Spleen (tissue), 13 donors: ENCODE measurements at places on chromosomes 11 and 22. TPM values are rescaled to one million over a fixed set of nuclear protein-coding genes. Genes with fewer than 3 reads are reported as not detected.

GRCh38 chr22:41048791-41049717 lies 43.3 kb upstream of the EP300 start:
- H3K27ac ChIP-seq = peak overlapping the region; percentile 50
- H3K4me1 ChIP-seq = no peaks in the 10 kb centered on the region
- DNase-seq = peak; percentile 76
- H3K4me3 ChIP-seq = peak overlapping the region; percentile 27
- H3K36me3 ChIP-seq = no peaks in the 10 kb centered on the region
- no peaks in the 10 kb centered on the region for H3K27me3 ChIP-seq

DNA sequence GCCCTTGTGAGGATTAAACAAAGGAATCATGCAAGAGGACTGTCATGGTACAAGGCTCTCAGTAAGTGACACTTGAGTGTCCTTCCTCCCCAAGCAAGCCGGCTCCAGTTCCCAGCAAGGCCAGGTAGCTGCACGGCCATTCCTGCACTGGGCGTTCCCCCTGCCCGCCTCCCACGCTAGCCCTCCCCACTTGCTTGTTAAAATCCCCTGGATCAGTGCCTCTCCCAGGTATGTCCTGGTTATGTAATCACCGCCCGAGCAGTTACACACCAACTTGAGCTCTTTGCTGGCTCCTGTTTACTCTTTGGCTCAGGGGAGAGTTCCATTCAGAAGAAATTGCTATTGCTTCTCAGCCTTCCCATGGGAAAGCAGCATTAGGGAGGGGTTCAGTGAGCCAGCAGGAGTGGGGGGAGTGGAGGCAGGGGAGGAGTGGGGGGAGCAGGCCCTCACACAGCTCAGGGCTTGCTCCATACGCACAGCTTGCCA lies 19.4 kb upstream of the MYEOV start:
- no peaks in the 10 kb centered on the region for H3K4me1 ChIP-seq
- no peak overlapping the region for H3K27ac ChIP-seq
- H3K27me3 ChIP-seq = no peaks in the 10 kb centered on the region
- H3K36me3 ChIP-seq = no peaks in the 10 kb centered on the region

GRCh38 chr11:79931692-79932091 lies 490.9 kb upstream of the TENM4 start:
- H3K4me3 ChIP-seq = no peak overlapping the region
- DNase-seq = no peak
- no peaks in the 10 kb centered on the region for H3K36me3 ChIP-seq
- H3K27me3 ChIP-seq = no peaks in the 10 kb centered on the region

DNA sequence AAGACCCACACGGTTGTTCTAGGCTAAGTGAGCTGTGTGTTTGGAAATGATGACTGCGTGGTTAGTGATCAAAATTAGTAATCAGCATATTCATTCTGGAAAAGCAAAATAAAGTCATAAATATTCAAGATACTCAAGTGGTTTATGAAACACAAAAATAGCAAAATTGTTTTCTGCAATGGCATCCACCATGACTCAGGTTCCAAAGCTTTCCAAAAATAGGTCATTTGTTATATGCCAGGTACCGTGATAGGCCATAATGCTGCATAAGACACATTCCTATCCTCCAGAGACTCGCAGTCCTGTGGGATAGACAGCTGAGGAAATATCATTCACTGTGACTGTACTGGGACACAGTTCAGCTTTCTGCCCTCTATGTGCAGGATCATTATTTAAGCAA lies 2.4 kb upstream of the ATL3 start:
- H3K4me1 ChIP-seq = peaks cover 29% of the 10 kb centered on the region
- DNase-seq = no peak
- no peak overlapping the region for H3K27ac ChIP-seq

- DNase-seq = no peak
- H3K4me3 ChIP-seq = no peak overlapping the region
- no peak overlapping the region for H3K27ac ChIP-seq
- no peaks in the 10 kb centered on the region for H3K4me1 ChIP-seq
- H3K36me3 ChIP-seq = no peaks in the 10 kb centered on the region
These were observed 13.4 kb downstream of the ABTB2 start for GRCh38 chr11:34344410-34344767.

CD3G gene
- 26.3 TPM for total RNA-seq

NLRP6 gene
- 10.2 TPM for total RNA-seq

CRYBB1 gene
- total RNA-seq = 0.34 TPM

RPLP2 gene
- total RNA-seq = 2,309 TPM

DNA sequence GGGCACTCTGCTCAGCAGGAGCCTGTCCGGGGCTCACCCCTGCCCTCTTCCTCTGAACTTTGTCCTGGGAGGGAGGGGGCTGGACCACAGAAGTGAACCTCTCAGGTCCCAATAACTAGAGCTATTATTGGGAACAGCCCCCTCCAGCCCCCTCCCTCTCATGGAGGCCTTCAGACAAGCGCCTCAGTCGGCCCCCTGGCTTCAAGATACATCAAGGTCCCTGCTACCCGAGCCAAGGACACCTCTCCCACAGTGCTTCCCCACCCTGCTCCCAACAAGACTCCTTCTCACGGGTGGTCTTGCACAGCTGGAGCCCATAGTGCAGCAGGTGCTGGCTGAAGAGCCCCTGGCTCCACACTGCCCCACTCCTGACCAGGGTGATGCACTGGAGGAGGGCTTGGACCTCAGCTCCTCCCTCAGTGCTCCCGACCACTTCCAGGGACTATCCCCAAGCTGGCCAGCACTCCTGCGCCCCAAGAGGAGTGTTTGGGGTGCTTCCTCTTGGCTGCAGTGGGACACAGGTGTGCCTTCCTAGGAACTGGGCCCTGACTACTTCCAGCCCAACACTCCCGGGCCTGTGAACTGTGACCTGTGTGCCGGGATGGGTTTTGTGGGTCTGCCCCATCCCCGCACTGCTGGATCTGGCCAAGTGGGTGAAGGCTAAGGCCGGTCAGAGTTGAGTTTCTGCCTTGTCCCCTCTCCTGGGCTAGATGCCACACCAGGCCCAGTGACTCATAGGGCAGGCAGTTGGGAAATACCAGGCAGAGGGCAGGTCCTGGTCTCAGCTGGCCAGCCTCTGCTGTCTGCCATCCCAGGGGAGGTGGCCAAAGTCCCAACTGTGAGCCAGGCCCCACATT lies 2.2 kb downstream of the PNPLA2 start:
- peaks cover 35% of the 10 kb centered on the region for H3K36me3 ChIP-seq
- H3K27ac ChIP-seq = peak overlapping the region; percentile 100
- no peaks in the 10 kb centered on the region for H3K27me3 ChIP-seq
- peaks cover 16% of the 10 kb centered on the region for H3K4me1 ChIP-seq

FAM180B gene
- not detected for total RNA-seq

NF2 gene
- 31.5 TPM for total RNA-seq

ELMOD1 gene
- total RNA-seq = not detected

- H3K27ac ChIP-seq = no peak overlapping the region
These were observed 110.1 kb upstream of the ANO5 start for GRCh38 chr11:22082788-22083187.

GRCh38 chr22:25845985-25846745 lies 104.2 kb downstream of the MYO18B start:
- no peak overlapping the region for H3K4me3 ChIP-seq
- no peaks in the 10 kb centered on the region for H3K36me3 ChIP-seq
- no peaks in the 10 kb centered on the region for H3K27me3 ChIP-seq
- H3K27ac ChIP-seq = no peak overlapping the region
- no peaks in the 10 kb centered on the region for H3K4me1 ChIP-seq
- DNase-seq = no peak

GRCh38 chr11:77558380-77558779 lies 31.4 kb upstream of the AQP11 start:
- no peak overlapping the region for H3K4me3 ChIP-seq
- DNase-seq = no peak
- no peak overlapping the region for H3K27ac ChIP-seq
- H3K27me3 ChIP-seq = no peaks in the 10 kb centered on the region

DNA sequence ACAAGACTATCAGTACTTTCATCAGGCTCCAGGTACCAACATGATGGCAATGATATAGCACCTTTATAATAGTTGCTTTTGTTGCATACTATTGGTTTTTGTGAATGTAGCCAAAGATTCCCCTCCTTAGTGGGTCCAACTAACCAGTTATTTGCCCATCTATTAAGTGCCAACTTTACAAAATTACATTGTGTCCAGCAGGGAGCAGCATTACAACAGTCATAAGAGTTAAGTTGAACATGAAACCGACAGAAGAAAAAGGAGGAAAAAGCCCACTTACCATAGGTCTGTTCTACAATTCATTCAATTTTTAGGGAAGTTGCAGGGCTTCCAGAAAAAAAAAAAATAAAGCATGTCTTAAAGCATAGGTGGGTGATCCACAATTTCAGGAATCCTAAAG lies 21.6 kb downstream of the IMMP1L start:
- peaks cover 5% of the 10 kb centered on the region for H3K36me3 ChIP-seq
- no peak for DNase-seq
- H3K4me3 ChIP-seq = no peak overlapping the region
- H3K27ac ChIP-seq = no peak overlapping the region
- H3K27me3 ChIP-seq = no peaks in the 10 kb centered on the region
- H3K4me1 ChIP-seq = no peaks in the 10 kb centered on the region

GRCh38 chr11:16786131-16786530 lies 47.7 kb downstream of the C11orf58 start:
- no peak for DNase-seq
- no peaks in the 10 kb centered on the region for H3K27me3 ChIP-seq
- no peak overlapping the region for H3K4me3 ChIP-seq
- H3K36me3 ChIP-seq = no peaks in the 10 kb centered on the region

GRCh38 chr22:26321469-26321913 lies 107.6 kb upstream of the ASPHD2 start:
- no peaks in the 10 kb centered on the region for H3K4me1 ChIP-seq
- H3K36me3 ChIP-seq = no peaks in the 10 kb centered on the region
- no peaks in the 10 kb centered on the region for H3K27me3 ChIP-seq

GRCh38 chr11:28439403-28439802 lies 331.2 kb downstream of the METTL15 start:
- no peak overlapping the region for H3K27ac ChIP-seq
- no peak for DNase-seq
- no peak overlapping the region for H3K4me3 ChIP-seq
- no peaks in the 10 kb centered on the region for H3K4me1 ChIP-seq

GRCh38 chr11:28104984-28105383 lies 3.0 kb downstream of the KIF18A start:
- no peak overlapping the region for H3K27ac ChIP-seq
- no peak overlapping the region for H3K4me3 ChIP-seq
- no peak for DNase-seq
- H3K27me3 ChIP-seq = no peaks in the 10 kb centered on the region
- no peaks in the 10 kb centered on the region for H3K36me3 ChIP-seq

DNA sequence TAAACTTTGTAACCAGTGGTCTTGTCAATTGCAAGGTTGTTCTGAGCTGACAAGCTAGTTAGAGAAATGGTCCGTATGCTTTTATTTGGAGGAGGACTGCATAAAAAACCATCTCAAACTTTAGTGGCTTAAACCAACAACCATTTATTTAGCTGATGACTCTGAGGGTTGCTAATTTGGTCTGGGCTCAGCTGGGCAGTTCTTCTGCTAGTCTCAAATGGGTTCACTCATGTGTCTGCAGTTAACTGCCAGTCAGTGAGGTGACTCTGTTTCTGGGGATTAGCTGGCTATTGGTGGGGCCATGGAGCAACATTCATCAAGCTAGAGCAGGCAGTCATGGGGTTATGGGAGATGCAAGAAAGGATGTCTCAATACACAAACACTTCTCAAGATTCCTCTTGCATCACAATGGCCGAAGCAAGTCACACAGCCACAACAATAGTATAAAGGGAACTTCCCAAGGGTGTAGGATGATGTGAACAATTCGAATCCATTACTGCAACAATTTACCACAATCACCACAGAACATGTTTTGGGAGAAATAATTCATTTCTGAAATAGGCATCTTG lies 521.9 kb downstream of the INSC start:
- H3K27me3 ChIP-seq = no peaks in the 10 kb centered on the region
- H3K27ac ChIP-seq = peak overlapping the region; percentile 85
- no peak for DNase-seq

SLC22A12 gene
- total RNA-seq = not detected

DNA sequence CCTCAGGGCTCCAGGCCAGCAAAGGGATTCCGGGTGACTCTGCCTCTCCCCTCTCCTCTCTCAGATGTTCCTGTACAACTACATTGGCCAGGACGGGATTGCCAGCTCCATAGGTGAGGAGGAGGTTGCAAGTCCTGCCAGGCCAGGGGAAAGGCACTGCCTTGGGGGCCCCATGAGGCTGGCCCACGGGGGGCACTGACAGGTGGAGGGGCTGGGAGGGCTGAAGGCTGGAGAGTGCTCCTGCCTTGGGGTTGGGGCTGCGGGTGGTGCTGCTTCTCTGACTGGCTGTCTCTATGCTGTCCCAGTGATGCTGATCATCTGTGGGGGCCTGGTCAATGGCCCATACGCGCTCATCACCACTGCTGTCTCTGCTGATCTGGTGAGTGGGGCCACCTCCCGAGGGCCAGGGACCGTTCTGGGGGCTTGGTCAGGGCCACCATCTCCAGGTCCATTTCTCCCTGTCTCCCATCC lies 21.7 kb downstream of the SLC37A2 start:
- H3K27ac ChIP-seq = no peak overlapping the region
- H3K4me1 ChIP-seq = peaks cover 18% of the 10 kb centered on the region
- no peak overlapping the region for H3K4me3 ChIP-seq
- DNase-seq = peak; percentile 69

DNA sequence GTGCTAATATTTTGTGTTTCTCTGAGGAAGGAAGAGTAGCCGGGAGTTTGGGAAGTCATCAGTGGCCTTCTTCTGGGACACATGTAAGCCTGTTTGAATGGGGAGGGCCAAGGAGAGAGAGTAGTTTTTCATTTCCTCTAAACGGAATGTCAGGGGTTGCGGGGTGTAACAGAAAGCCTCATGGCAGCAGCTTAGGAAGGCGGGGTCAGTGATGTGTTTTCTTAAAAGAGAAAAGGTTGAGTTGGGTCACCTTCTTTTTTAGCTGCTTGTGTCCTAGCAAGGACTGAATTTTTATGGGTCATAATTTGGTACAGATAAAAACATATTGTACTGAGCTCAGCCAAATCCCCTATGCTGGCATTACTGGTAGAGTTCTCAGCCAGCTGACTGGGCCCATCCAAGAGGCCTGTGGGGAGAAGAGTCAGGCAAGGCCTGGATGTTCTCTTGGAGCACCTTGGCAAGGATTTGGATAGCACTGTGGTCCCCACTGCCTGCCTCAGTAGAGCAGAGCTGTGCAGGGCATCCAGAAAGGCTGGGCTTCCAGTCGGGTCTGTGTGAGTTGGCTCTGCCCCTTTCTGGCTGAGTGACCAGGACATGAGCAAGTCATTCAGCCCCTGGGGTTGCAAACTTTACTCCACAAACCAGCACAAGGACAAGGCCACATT lies 29.4 kb upstream of the NAV2 start:
- no peak overlapping the region for H3K27ac ChIP-seq
- no peak overlapping the region for H3K4me3 ChIP-seq
- no peaks in the 10 kb centered on the region for H3K4me1 ChIP-seq
- no peak for DNase-seq
- H3K36me3 ChIP-seq = no peaks in the 10 kb centered on the region
- H3K27me3 ChIP-seq = no peaks in the 10 kb centered on the region
